ENCODE measurements at places on chromosomes 5 and 9.

DNA sequence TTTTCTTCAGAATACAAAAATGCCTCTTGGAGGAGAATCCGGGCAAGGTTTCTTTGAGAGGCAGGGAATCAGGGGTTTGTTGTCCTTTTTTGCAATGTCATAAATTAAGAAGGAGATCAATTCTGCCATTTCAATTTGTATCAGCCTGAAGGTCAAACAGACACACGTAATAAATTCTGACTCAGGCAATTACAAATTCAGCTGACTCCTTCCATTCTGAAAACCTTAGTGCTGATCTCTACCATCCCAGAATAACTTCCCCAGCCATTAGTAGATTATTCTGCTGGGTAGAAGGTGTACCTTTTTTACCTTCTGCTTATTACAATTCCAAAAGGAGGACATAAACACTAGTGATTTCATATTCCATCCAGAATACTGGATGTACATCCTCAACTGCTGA, 516.6 kb downstream of the AGTPBP1 start:
- no peak for DNase-seq

DNA sequence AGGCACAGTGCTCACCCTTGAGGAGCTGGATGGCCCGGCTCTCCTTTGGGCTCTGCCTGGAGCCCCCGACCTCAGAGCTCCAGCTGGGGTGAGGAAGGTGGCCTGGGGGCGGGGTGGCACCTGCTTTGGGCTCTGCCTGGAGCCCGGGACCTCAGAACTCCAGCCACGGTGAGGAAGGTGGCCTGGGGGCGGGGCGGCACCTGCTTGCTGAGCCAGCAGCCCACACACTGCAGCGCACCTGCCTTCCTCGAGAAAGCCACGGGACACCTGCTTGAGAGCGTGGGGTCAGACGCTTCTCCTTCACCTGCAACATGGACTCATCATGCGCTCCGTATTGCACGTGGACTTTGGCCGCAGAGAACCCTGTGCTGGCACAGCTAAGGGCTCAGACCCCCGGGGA, 51.8 kb downstream of the IRX2 start:
- no peak for DNase-seq

GRCh38 chr9:14957109-14957508, 46.9 kb upstream of the FREM1 start:
- no peak for DNase-seq

GRCh38 chr5:14552017-14552416, 29.6 kb upstream of the OTULINL start:
- no peak for DNase-seq

GRCh38 chr5:146006470-146007190, 70.3 kb downstream of the SH3RF2 start:
- DNase-seq: no peak

- DNase-seq: no peak
Observed at GRCh38 chr5:69013481-69013880, 80.3 kb upstream of the SLC30A5 start.

GRCh38 chr5:1555011-1555807, 31.4 kb upstream of the LPCAT1 start:
- no peak for DNase-seq

DNA sequence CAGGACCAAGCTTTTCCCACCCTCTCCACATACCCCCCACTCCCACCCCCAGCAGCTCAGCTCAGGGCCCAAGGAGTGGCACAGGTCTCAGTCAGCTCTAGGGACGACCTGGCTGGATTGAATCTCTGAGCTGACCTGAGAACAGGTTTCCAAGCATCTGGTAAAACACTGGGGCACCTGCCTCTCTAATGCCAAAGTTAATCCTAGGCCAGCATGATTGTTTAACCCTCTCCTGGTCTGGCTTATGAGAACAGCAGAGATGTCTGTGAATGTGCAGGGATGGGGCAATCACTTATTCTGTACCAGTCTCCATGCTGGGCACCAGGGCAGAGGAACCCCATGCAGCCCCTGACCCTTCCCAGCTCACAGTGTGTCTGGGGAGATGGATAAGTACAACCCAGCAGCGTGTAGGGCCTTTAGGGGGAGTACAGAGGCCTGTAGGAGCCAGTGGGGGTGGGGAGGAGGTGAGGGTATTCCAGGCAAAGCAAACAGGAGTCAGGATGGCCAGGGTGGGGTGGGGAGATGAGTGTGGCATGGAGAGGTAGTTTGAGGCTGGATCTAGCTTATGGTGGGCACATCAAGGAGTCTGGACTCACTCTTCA, 678 bp upstream of the KIF12 start:
- no peak for DNase-seq

GRCh38 chr5:173395933-173396308, 67.7 kb upstream of the STC2 start:
- DNase-seq: no peak

Data from NK-92 treated with Interleukin-12 subunit alpha and Interleukin-12 subunit beta, amount 100 ng/mL, for 24 hours (cell line).